Right cardiac atrium (tissue), 5 donors: ENCODE measurements at places on chromosomes 2 and 18. TPM values are rescaled to one million over a fixed set of nuclear protein-coding genes. Genes with fewer than 3 reads are reported as not detected.

MALT1 gene
- total RNA-seq = 8.0 TPM

MFSD2B gene
- total RNA-seq = not detected

ZAP70 gene
- total RNA-seq = 1.0 TPM

KLHL14 gene
- 0.09 TPM for total RNA-seq

KCNG2 gene
- total RNA-seq = 0.37 TPM

CACNB4 gene
- 0.57 TPM for total RNA-seq
